Endothelial cell of umbilical vein (primary cell): ENCODE measurements at places on chromosomes 12 and 14. TPM values are rescaled to one million over a fixed set of nuclear protein-coding genes. Genes with fewer than 3 reads are reported as not detected.

Gene SPRING1
- 40.4 and 50.0 TPM in 2 replicates for total RNA-seq

Gene CCDC175
- total RNA-seq, result not detected in 2 replicates

Gene NFKBIA
- 52.5 and 55.7 TPM in 2 replicates for total RNA-seq

Gene CCDC196
- not detected in 2 replicates for total RNA-seq

Gene STAC3
- 0.55 and 1.0 TPM in 2 replicates for total RNA-seq

Gene ANKRD33
- 0.95 and 1.2 TPM in 2 replicates for total RNA-seq

Gene NUDT4
- 161 and 166 TPM in 2 replicates for total RNA-seq
